ENCODE measurements at places on chromosomes 2 and 18.

DNA sequence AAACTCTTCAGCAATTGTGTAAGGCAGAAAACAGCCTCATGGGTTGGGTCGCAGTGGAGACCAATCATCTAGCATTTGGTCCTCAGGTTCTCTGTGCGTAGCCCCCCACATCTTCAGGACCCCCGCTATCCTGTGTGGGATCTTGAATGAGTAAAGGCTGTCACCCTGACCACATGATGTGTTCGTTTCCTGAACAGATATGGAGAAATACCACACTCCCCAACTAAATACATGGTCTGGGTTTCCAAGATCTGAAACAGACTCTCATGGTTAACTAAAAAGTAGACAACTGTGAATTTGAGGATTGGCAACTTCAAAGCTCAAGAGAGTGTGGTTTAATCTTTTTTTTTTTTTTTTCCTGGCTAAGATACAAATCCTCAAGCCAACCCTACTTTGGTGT, 23.2 kb downstream of the DOCK10 start:
- DNase-seq, result no peak

- peak; percentile 73 for DNase-seq
Observed at GRCh38 chr18:62249478-62250097, 62.5 kb downstream of the RELCH start.

DNA sequence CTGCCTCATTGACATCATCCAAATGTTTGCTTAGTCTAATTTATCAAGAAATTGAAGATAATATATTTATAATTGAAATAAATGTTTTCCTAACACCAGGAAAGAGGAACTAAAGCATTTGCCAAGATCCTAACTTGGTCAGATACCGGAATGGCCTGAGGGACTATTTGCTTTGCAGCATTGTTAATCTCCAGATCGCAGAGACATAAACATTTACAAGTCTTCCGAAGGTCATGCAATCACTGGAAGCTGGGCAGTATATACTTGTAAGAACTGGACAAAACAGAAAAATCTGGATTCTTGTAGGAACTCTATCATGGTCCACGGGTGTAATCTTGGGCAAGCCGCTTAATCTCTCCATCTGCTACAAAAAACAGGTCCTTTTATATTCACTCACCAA, 42.2 kb downstream of the CYBRD1 start:
- DNase-seq, result no peak

DNA sequence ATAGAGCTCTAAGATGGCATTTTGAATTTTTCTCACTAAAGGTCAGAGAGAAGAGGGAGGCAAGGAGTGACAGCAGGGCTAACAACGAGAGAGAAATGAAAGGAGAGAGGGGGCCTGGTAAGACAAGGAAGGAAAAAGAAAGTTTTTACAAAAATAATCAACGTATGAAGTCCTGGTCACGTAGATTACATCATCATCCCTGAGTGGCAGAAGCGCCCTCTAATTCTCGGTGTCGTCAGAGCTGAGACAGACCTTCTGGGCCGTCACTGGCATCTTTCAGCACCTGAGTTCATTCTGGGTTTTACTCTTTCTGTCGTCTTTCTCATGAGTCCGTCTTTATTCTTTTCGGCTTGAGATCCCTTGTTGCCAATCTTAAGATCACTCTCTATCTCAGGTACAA, 329.8 kb downstream of the ALK start:
- DNase-seq, result no peak

GRCh38 chr18:58887613-58887963, 22.9 kb downstream of the ZNF532 start:
- peak; percentile 92 for DNase-seq

- DNase-seq, result peak; percentile 54
Observed at GRCh38 chr2:160332318-160332717, 132.2 kb upstream of the ITGB6 start.

DNA sequence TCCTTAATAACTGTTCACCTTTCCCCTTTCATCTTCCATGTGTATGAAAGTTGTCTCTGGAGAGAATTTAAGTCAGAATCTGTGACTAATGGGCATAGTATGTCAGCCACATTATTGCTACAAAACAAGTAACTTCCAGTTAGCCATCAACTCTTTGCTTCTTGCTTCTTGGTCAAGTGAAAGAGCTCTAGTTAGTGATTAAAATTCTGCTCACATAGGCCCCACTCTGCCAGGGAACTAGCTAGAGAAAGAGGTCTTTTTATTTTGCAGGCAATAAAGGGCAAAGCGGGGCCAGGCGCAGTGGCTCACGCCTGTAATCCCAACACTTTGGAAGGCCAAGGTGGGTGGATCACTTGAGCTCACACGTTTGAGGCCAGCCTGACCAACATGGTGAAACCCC, 64.6 kb downstream of the COLEC12 start:
- no peak for DNase-seq
